ENCODE measurements at places on chromosomes 1 and 21.
A peak's percentile ranks its signal among the peaks of the same experiment; 100 is the strongest.

DNA sequence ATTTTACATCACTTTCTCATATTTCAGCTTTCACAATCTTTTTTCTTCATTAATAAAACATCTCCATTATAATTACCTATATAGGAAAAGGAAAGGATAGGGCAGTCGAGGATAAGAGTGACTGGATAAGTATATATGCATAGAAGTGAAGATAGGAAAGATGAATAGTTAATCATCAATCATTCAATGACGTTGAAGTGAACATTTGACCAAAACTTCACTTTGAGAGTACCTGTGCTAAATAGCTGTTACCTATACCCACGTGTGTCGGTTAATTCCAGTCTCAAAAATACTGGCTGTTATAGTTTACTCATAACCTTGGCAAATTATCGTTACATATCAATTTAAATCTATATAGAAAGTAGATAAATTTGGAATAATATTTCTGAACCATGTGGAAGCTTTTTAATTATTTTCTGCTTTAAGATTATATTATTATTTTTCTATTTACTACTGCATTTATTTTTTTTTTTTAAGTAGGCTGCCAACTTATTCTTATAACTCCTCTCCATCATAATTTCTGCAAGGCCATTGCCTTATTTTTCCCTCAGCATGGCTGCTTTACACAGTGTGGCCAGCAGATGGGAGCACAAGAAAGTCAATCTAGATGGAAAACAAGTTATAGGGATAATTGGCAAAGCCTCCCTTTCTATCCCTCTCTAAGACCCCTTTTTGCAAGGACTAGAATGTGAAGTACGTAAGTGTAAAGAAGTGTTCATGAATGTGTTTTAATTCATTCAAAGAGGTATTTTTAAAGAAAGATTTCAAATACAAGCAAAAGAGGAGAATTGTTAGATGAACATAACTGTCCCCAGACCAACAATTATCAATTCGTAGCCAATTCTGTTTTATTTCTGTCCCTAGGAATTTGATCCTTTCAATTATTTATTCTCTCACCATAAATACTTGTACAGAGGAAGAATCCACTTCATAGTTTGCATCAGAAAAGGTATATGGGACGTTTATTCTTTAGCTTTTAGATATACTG lies 290.4 kb downstream of the KCNT2 start:
- peak; percentile 34 for DNase-seq

- no peak for DNase-seq
These were observed 4.4 kb upstream of the C2CD2 start for GRCh38 chr21:41957991-41958766.

GRCh38 chr1:225851805-225852204 lies 30.4 kb downstream of the TMEM63A start:
- DNase-seq = no peak

DNA sequence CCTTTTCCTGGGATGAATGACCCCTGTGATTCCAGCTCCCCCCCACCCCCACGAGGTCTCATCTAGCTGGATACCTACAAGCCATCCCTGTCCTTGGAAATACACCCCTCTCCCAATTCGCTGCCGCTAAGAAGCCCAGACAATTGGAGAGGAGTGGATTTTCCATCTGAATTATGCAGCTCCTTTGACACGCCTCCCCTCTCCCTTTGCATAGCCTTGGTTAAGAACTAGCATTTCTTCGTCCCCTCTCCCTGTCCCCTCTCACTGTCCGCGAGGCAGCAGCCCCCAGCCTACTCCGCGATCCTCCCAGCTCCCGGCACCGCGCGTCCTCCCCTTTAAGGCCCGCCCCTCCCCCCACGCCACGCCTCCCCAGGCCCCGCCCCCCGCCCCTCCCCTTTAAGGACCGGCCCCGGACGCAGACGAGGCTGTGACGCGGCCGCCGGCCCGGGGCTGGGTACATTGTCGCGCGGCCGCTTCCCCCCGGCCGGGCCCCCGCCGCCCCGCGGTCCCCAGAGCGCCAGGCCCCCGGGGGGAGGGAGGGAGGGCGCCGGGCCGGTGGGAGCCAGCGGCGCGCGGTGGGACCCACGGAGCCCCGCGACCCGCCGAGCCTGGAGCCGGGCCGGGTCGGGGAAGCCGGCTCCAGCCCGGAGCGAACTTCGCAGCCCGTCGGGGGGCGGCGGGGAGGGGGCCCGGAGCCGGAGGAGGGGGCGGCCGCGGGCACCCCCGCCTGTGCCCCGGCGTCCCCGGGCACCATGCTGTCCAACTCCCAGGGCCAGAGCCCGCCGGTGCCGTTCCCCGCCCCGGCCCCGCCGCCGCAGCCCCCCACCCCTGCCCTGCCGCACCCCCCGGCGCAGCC lies at the start of gene MAPKAPK2:
Gene MAPKAPK2 (plus strand): TSS at position 428 of the 856 bp plus-strand sequence. CDS start 325 bp downstream, at position 753.
- peak; percentile 63 for DNase-seq

Data from COR-L47 (cell line).